BE2C (cell line): ENCODE measurements at places on chromosomes 1 and 21.
A peak's percentile ranks its signal among the peaks of the same experiment; 100 is the strongest.

GRCh38 chr1:181060066-181060465 lies 26.3 kb downstream of the MR1 start:
- no peak for DNase-seq

DNA sequence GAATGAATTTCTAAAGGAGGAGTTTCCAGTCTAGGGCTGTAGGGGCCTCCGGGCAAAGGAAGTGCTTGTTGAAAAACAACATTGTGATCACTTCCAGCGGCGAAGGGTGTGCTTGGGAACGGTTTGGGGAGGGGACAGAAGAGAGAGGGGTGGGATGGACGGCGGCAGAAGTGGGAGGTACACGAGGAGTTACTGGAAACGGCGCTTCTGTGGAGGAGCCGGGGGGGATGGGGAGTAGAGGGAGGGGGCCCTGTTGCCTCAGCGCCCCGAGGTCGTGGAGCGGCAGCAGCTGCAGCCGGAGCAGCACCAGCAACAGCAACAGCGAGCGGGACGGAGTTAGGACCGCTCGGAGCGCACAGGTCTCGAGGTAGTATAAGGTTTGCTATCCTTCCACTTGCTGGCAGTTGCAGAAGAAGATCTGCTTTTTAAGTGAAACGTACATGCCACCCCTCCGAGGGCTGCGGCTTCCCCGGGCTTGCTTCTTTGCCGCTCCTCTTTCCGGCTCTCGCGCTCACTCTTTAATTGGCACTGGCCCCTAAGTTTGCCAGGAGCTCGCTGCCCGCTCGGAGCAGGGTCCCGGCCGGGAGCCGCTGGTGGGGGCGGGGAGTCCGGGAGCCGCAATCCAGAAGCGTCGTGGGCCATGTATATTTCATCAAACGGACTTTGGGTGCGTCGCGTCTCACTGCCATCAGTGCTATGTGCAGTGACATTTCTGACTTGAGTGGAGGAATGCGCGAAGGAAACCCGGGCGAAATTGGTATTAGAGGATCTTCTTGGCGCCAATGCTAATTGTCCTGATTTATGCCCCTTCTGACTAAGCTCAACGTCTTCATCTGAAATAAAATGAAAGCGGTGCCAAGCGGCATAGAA lies 771 bp upstream of the NTNG1 start:
- DNase-seq = peak; percentile 34

- DNase-seq = no peak
Measured at GRCh38 chr1:201653233-201653632, 114.3 kb downstream of the NAV1 start.

DNA sequence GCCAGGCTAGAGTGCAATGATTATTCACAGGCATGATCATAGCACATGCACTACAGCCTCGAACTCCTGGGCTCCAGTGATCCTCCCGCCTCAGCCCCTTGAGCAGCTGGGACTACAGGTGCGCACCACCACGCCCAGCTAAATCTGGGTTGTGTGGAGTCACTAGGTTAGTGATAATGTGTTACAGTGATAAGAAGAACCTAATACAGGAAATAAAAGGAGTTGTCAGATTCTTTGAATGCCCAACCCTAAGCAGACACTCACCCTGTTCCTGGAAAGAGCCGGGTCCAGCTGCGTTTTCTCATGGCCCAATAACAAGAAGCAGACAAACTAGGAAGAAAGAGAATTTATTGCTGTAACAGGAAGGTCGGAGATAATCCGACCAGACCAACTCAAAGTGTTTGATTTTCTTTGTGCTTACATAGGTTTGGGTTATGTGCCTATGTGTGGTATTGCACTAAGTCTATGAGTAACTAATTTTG lies 8.8 kb downstream of the IFNGR2 start:
- no peak for DNase-seq
